ENCODE measurements at places on chromosomes 4 and X. TPM values are rescaled to one million over a fixed set of nuclear protein-coding genes. Genes with fewer than 3 reads are reported as not detected.

Gene UGT2A3
- 28.5 TPM for total RNA-seq

- no peak for DNase-seq
These were observed 137.0 kb downstream of the RBM47 start for GRCh38 chr4:40492691-40493090.

Gene ZAR1
- total RNA-seq: not detected

DNA sequence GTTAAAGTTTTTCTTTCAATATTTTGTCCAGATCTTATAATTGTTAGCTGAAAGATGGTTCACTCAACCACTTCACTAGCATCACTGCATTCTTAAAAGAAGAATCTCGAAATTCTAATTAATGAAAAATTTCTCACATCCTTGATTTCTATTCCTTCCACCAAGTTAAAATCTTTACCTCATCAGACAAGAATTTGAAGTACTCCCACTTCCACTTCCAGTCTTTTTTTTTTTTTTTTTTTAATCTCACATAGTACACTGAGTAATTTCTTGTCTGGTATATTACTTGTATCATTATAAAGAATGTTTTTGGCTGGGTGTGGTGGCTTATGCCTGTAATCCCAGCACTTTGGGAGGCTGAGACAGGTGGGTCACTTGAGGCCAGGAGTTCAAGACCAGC lies 73.2 kb downstream of the FBXW7 start:
- no peak for DNase-seq

Gene F8A2
- 90.8 TPM for total RNA-seq

DNA sequence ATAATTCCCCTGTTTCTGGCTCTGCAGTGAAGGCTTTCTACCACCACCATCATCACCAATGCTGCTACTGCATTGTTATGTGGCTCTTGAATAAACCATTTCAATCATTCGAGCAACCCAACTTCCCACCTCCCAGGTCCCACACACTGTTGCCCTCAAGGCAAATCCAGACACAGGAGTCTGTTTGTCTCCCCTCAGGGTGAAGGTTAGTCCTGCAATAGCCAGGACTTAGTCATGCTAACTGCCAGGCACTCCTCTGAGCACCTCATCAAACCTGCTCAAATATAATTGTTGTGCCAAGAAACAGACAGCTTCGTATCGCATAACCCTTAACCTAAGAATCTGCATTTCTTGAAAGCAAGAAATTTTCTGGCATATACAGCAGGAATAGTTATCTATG lies 213.2 kb downstream of the KDR start:
- DNase-seq: no peak

Gene KLKB1
- 1.7 TPM for total RNA-seq

GRCh38 chr4:38768968-38769394 lies 13.8 kb downstream of the TLR10 start:
- DNase-seq: no peak

- DNase-seq: no peak
These were observed 26.1 kb upstream of the CFAP299 start for GRCh38 chr4:80309294-80310004.

Gene CXorf65
- not detected for total RNA-seq

Gene CCDC149
- total RNA-seq: 5.6 TPM

Gene CCDC110
- not detected for total RNA-seq

- no peak for DNase-seq
These were observed 297.7 kb upstream of the HAND2 start for GRCh38 chr4:173827707-173828106.

Gene DMD
- 44.6 TPM for total RNA-seq

Gene SRP72
- 34.2 TPM for total RNA-seq

DNA sequence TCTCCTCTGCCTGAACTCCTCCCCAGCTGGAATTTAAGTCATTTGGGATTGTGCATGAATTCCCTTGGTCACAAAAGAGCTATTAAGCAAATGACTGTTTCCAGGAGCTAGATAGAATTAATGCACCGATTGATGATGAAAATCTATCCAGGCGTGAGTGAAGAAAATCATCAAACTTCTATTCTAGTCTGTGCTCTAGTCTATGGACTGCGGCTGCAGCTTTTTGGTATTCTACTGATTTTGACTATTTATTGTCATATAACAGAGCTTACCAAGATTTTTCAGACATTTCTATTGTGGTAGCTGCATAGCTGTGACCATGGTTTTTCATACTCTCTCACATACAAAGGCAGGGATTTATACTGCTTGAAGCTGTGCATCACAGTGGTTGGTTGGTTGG lies 403.8 kb downstream of the FSTL5 start:
- DNase-seq: no peak

- DNase-seq: no peak
These were observed 50.6 kb downstream of the TENM3 start for GRCh38 chr4:182293691-182294255.

DNA sequence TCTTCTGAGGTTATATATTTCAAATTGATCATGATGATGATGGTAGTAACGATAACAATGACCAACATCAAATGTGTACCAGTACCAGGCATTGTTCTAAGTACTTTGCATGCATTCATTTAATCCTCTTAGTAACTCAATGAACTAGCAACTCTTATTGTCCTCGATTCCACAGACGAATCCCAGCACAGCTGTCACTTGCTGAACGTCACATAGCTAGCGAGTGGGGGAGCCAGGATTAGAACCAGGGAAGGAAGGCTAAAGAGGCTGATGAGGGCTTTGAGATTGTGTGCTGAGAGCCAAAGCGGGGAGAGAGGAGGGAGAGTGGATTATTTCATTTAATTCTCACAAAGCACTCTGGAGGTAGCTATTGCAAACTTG lies 103.6 kb downstream of the PHOX2B start:
- no peak for DNase-seq

Gene MTHFD2L
- total RNA-seq: 10.5 TPM

DNA sequence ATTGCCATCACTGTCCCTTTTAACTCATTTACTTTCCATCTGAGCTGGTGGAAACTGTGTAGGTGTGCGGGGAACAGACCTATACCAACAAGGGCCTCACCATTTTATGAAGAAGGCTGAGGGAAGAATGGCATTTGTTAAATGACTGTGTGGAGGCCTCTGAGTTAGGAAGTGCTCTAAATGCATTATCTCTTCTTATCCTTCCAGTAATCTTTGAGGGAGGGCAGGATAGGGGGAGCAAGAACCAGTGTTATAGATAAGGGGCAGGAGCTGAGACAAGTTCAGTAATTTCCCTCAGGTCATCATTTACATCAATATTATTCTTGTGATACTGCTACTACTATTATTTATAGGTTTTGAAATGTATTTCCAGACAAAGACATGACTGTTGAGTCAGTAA lies 122.4 kb upstream of the PDLIM3 start:
- no peak for DNase-seq

Gene APLN
- total RNA-seq: not detected

Gene CAPN6
- 1.1 TPM for total RNA-seq

DNA sequence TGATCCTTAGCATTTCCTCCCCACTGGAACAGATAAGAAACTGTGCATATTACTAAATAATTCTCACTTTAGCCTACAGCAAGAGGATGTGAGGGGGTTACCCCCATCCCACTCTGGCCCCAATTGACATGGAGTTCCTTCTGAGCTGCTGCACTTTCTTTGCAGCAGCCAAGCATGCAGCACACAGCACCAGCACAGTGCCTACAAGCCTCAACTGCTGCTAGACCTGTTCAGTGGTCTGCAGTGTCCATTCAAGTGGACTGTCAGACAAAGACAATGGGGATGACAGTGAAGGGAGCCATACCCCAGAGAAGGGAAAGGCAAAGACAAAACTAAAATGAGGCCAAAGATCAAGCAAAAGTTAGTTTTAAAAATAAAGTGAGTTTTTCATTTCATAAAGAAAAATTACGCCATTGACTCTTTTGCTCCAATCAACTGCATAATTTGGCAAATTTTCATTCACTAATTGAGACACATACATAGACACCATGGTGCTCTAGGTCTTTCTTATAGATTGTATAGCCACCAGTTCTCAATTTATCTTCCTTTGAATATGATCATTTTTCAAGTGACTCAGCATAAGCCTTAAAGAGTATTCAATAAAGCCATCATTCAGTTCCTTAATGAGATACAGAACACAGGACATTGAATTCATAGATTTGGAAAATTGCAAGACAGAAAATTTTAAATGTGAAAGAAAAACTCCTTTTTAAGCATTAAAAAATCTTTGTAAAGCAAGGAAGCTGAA lies 410.6 kb downstream of the HNRNPD start:
- DNase-seq: no peak

Gene GLRA2
- total RNA-seq: 1.8 TPM

GRCh38 chr4:186553717-186554116 lies 1.6 kb downstream of the MTNR1A start:
- DNase-seq: peak; percentile 57

Gene ZNF185
- 3.2 TPM for total RNA-seq

DNA sequence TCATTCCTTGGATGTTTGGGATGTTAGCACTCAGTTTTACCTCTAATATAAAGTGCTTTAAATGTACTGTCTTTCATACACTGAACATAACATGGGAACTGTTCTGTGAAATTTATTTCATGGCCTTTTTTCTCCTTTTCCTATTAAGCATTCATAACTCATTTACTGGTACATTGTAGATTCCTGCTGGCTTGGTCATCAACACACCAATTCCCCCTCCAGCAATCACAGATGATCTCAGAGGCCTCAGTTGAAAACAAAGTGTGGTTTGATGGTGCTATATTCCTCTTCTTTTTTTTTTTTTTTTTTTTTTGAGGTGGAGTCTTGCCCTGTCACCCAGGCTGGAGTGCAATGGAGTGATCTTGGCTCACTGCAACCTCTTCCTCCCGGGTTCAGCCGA lies 61.9 kb upstream of the FAM47B start:
- DNase-seq: no peak

- DNase-seq: peak; percentile 35
These were observed 7.7 kb downstream of the CCNQ start for GRCh38 chrX:153590961-153591956.

- DNase-seq: peak; percentile 53
These were observed 242.7 kb downstream of the BCOR start for GRCh38 chrX:39854772-39855747.

- no peak for DNase-seq
These were observed 2.8 kb upstream of the PARM1 start for GRCh38 chr4:74930162-74930561.

Measured in transverse colon (tissue), 4 donors.